Activated CD4-positive, alpha-beta T cell treated with anti-CD3 and anti-CD28 coated beads, Interleukin-2, amount 10 ng/mL, durations not matched to agents 24 days and 14 days (primary cell): ENCODE measurements at places on chromosomes 7 and 10.

- peak; percentile 87 for DNase-seq
These were observed 10.4 kb upstream of the SMC3 start for GRCh38 chr10:110556969-110557601.

DNA sequence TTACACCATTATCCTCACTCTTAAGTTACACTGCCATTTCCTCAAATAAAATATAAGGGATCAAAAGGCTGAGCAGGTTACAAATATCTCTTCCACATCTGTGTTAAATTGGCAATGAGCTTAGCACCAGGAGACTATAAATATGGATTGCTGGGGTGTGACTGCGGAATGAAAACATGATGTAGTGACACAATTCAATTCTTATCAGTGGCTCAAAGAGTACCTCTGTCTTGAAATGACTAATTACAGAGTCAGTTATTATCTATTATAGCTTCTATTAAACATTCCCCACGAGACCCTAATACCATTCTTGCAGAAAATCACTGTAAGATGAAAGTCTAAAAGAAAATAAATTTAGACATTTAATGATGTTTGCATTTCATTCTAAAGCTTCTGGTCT is 67.1 kb downstream of the RELN start:
- no peak for DNase-seq

DNA sequence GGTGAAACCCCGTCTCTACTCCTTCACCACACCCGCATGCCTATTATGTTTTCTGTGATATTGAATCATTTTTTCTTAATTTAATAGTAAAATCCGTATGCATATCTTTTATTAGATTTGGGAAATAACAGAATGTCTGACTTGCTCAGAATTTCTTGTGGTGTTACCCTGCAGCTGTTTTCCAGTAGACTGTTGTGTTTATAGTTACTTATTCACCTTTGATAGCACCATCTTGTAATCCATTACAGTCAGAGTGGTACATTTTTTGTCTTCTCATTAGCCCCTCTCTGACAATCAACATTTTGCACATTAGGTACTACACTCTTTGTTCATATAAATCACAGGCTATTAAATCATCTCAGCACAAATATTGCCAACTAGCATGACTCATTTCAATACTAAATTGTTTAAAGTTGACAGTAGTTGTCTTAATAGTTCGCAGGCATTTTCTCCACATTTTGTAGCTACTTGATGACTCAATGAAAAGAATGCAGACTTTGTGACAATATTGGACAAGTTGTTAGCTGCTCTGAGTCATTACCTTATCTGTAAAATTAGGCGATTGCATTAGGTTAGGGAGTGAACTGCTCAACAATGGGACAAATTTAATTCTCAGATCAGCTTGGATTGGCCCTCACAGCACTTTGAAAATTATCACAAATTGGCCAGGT is 17.8 kb upstream of the SLC16A12 start:
- DNase-seq = no peak

- DNase-seq = no peak
These were observed 18.3 kb downstream of the ADAMTS14 start for GRCh38 chr10:70690589-70690988.

DNA sequence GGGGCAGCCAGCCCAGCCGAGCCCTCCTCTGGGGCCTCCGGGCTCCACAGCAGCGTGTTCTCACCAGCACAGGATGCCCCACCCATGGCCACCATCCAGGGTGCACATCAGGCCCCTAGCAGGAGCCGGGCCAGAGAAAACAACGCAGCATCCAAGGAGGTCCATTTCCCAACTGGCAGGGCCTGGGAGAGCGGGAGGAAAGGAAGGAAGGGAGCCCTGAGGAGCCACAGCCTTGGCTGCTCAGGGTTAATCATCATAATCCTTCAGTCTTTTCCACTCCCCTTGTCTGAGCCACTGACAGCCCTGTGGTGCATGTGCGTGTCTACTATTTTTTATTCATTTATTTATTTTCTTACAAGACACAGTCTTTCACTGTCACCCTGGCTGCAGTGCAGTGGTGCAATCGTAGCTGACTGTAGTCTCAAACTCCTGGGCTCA is 3.6 kb downstream of the PLAC9 start:
- DNase-seq = no peak

- DNase-seq = no peak
These were observed 65.1 kb downstream of the ANKRD26 start for GRCh38 chr10:27035163-27035562.

GRCh38 chr7:52639126-52639525 is 396.3 kb upstream of the POM121L12 start:
- DNase-seq = no peak

GRCh38 chr7:63114371-63114985 is 884.2 kb upstream of the ZNF722 start:
- no peak for DNase-seq

DNA sequence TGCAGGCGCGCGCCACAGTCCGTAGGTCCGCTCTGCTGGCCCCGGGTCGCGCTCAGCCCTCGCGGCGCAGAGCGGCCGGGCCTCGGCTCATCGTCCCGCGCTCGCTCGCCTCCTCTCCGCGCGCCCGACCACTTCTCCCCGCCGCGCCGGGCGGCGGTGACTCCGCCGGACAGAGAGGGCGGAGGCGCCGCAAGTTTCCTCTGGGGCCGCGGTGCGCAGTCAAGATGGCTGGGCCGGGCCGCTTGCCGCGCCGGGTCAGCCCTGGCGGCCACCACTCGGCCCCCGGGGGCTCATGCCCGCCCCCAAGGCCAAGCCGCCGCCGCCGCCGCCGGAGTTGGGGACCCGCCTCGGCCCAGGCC is 441 bp downstream of the FZD8 start:
- peak; percentile 68 for DNase-seq

DNA sequence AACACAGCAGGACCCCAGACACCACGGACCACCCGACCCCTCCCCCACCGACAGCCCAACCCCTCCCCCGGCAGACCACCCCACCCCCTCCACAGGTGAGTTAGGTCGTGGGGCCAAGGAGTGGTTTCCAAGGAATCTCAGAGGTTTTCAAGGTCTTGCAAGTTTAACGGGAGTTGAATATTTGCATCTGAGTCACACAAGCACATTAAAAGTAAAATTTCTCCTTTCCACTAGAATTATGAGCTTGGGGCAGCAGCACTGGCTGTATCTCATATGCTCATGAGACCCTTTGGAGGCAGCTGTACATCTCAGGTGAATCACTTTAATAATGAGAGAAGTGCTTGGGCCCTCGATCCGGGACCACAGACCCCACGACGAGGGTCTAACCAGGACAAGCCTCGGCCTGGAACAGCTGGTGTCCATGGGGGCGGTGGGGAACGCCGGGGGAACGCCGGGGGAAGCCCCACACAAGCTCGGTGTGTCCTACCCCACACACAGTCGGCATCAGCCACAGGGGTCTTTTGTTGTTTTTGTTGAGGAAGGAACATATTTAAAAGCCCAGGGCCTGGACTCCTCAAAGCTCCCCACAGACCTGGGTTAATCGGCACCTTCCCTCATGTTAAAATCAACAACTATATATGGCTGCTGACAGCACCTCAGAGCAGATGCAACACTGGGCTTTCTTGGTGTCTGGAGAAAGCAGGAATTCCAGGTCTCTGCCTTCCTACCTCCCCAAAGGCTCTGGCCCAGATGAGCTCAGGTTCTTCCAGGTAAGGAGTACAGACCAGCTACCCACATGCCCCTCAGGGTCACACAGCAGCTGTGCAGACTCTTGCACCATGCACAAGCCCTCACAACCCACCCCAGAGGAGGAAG is 130.3 kb downstream of the DIP2C start:
- no peak for DNase-seq

DNA sequence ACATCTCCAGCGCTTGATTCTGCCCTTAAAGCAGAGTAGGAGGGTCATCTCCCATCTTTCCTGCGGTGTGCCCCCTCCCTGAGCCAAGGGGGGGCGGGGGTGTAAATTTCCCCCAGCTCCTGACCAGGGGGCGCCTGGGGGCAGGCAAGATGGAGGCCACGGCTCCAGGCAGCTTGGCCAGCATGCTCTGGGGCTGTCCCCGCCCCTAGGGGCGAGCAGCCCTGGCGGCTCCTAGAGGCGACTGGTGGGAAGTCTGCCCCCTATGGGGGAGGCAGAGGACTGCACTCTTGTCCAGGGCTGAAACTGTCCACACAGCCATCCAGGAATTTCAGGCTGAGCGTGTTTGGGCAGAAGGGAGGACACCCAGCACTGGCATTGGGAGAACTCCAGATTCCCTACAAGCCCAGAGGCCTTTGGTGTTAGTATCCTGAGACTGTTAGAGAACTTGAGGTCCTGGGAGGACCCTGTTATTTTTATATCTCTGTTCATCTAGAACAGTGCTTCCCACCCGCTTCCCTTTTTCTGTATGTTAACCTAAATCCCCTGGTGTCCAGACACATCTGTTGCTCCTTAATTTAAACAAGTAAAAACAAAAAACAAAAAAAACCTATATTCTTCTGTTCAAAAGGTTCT is 4.6 kb downstream of the STRA8 start:
- DNase-seq = no peak

DNA sequence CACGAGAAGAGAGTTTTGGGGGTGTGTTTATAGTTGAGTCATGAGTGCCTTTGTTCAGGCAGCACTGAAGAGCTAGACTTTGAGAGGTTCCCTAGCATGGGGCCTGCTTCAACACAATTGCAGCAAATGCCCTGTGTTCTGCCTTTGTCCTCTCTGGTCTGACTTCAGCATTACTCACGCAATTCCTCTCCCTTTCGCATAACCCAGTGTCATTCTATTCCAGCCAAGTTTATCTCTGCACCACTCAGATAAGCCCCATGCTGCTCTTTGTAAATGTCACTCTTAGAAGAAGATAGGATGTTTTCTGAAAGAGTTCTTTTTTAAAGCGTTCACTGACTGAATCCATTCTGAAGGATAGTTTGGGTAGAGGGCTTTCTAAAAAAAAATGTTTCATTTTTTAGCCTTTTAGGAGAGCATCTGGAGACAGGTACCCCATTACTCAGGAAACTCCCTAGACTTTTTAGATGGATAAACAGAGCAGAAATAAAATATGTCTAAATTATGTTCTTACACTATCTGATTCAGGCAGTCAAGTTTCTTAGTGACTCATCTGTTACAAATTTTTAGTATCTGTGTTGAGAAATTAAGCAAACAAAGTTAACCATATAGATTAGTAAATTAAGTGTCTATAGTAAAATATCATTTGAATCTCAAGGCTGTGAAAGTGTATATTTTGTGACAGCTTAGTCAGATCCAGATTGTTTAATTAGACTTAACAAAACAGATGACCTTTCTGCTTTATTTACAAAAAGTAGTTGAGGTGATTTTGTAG is 318.5 kb downstream of the GPR158 start:
- no peak for DNase-seq

GRCh38 chr7:36957620-36958019 is 233.3 kb upstream of the AOAH start:
- no peak for DNase-seq

GRCh38 chr10:70774810-70775678 is 10.1 kb downstream of the TBATA start:
- no peak for DNase-seq

GRCh38 chr10:31774299-31774900 is 154.2 kb downstream of the ARHGAP12 start:
- no peak for DNase-seq

GRCh38 chr10:121352231-121352855 is 245.9 kb downstream of the FGFR2 start:
- no peak for DNase-seq

DNA sequence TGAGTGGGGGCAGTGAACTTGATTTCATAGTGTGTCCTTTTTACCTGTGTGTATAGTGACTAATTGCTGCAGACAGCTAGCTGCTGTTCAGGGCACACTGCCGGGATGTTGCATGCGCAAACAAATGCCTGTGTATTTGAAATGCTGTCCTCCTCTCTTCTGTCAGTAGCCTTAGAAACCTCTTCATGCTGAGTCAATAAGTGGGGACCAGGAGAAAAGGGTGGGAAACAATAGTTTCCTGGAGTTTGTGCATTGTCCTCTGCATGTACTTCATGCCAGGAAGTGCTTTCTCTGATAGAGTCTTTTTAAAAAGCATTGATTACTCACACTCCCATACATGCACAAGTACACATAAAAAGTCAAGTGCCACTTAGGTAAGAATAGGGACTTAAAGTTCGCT is 1183.7 kb upstream of the CELF2 start:
- no peak for DNase-seq

DNA sequence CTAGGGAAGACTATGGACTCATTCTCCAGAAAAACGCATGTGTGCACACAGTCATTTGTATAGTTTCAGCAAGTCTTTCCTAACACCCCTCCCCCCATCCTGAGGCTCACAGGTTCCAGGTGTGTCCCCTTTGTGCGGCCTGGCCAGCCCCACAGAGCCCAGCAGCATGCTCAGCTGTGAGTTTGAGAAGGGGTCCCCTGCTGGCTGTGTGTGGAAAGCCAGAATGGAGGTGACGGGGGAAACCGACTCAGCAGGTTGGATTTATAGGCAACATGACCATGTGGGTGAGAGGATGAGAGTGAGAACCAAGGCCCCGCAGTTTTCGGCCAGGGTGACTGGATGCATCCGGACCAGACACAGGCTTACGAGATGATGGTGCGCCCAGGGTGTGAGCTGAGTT is 9.9 kb downstream of the PTPRE start:
- DNase-seq = no peak

DNA sequence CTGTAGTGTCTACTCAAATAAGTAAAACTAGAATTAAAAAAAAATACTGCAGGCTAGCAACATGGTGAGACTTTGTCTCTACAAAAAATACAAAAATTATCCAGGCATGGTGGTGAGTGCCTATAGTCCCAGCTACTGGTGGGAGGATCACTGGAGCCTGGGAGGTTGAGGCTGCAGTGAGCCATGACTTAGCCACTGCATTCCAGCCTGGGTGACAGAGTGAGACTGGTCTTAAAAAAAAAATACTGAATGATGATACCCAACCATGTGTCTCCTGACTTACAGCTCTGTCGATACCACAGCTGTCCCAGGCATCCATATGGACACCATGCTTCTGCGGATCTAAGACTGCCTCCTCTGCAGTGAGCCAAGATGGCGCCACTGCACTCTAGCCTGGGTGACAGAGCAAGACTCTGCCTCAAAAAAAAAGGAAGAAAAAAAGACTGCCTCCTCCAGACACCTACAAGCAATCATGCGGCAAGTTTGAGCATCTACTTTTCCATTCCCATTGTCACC is 7.9 kb upstream of the FRAT1 start:
- DNase-seq = no peak
